Hypothalamus (tissue), 51 donors: ENCODE measurements at places on chromosomes 12 and 14.

DNA sequence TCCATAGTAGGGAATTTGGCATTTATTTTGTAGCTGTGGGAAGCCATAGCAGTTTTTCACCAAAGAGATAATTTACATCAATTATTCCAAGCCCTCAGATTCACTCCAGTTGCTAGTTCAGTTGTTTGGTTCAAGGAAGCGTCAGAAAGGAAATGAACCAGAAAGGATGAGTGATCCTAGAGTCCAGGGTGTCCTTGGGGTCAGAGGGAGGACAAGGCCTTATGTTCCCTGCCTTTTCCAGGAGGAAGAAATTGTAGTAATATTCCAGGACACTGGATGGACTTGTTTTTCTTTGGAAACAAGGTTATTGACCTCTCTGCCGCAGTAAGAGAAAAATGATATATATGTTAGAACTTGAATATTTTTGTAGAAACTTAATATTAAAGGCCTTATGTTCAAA, 409.5 kb downstream of the RGS6 start:
- DNase-seq = no peak

- no peak for DNase-seq
Observed at GRCh38 chr14:51072976-51073375, 21.9 kb downstream of the TRIM9 start.

- no peak for DNase-seq
Observed at GRCh38 chr14:75429562-75429961, 1.7 kb downstream of the JDP2 start.

DNA sequence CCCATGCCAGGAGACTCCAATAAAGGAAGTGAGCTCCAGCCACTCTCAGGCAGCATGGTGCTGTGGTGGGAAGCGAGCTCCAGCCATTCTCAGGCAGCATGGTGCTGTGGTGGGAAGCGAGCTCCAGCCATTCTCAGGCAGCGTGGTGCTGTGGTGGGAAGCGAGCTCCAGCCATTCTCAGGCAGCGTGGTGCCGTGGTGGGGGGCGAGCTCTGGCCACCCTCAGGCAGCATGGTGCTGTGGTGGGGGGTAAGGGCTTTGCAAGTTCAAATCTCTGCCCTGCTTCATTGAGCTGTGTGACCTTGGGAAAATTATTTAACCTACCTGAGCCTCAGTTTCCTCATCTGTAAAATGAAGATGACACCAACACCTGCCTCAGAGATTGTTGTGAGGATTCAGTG, 975.1 kb downstream of the BCL11B start:
- DNase-seq = no peak

GRCh38 chr12:78120866-78121560, 290.3 kb downstream of the NAV3 start:
- no peak for DNase-seq
